ENCODE measurements at places on chromosomes 1 and 21.

GRCh38 chr1:30420519-30421050, 302.8 kb downstream of the MATN1 start:
- DNase-seq = no peak

DNA sequence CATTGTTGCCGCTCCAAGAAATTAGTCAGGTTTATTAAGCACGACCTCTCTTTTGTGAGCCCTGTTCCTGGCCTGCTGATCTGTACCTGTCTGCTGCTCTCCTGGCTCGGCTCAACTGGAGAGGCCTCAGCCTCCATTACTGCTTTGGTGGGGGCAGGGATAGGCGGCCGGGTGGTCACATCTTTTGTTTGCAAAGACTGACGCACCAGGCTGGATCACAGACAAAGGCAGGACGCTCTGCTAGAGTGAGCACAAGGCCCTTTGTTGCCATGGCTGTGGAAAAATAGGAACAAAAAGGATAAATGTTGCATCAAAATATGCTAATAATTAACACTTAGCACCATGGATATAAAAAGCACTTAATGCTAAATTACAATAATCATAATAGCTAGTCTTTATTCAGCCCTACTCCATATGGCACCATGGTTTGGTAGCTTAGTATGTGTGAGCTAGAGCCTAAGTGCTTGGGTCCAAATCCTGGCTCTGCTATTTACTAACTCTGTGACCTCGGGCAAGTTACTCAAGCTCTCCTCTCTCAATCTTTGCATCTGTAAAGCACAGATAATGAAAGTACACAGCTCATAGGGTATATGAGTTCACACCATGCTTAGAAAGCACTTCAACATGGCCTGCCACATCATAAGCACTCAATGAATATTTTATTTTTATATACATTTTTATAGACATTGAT, 28.9 kb upstream of the HPDL start:
- DNase-seq = no peak

DNA sequence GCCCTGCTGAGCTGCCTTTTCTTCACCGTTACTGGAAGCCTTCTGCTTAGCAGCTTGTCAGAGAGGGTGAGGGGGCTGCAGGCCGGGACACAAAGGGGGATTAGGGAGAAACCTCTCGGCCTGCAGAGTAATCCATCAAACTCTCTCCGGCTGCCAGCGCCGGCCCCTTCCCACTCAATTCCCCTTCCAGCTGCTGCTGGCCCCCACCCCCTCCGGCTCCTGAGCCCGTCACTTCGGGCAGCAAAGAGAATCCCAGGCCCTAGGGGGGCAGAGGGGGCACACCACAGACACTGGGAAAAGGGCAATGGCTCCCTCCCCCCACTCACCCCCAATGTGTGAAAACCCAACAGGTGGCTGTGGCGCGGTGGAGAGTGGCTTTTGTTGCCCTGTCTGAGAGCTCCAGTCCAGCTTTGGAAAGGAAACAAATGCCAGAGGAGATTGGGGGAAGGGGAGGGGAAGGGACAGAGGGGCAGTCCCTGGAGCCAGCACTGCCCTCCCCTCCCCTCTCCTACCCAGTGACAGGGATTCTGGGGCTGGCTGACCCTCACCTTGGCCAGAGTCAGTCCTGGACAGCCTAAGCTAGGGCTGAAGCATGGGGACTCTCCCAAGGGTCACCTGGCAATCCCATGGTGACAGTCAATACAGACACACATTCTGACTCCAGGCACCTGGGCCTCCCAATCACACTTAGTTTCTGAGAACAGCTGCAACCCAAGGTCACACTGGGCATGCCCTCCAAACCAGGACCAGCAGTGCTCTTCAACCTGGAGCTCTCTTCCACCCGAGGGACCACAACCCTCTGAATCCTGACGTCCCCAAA, 9.5 kb downstream of the SLC45A3 start:
- DNase-seq = peak; percentile 38

DNA sequence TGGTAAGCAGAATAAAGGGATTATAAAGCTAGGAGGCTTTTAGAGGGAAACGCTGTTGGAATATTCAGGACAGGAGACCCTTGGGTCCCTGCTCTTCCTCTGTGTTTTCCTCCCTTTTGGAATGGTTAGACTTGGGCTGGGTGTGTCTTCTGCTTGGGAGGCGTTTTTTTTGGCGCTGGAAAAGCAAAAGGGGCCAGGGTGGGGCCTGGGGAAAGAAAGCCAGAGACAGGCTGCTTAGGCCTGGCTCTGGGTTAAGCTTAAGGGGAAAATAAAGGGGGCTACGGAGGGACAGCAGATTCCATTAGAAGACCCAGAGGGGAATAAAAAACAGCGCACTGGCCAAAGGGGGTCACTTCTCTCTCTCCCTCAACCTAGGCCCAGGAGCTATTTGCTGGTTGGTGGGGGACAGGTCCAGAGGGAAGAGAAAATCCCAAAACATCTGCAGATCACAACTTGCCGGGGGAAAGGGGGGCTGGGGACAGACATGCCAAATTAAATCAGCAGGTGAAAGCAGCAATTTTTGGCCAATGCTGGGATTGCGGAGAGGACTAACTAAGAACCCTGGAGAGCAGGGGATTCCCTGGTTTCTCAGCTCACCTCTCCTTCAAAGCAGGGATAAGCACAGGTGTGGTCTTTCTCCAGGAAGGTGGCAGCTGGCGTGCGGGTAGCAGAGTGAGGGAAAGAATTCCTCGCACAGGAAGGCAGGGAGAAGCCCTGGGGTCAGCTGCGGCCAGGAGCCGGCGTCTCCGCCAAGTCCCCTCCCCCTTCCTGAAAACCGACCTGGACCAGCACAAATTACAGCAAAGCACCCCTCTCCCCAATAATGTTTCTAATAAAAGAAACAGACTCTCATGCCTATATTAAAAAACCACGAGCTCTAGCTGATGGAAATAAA, 82.2 kb upstream of the AK4 start:
- no peak for DNase-seq

DNA sequence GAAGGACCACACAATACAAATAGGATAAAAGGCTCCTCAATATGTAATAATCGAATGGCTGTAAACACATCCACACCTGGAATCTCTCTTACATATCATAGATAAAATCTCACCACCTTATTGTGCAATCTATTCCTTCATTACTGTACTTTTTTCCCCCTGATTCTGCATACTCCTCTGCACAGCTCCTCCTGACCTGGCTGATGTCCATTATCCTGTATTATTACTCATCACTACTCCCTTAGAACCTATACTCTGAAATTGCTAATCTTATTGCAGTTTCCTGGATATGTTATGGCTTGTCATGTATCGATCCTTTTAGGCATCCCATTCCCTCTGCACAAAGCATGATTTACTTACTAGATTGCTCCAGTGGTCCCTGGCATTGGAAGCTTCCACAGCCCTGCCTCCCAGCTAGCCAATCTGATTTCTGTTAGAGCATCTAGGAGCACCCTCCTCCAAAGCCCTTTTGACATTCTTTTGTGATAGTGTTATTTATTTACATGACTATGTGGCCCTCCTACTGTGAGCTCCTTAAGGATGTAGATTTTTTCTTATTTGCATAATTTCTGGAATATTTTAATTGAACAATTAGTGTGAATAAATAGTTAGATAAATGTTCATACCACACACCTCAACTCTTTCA, 24.2 kb upstream of the PHGDH start:
- no peak for DNase-seq

DNA sequence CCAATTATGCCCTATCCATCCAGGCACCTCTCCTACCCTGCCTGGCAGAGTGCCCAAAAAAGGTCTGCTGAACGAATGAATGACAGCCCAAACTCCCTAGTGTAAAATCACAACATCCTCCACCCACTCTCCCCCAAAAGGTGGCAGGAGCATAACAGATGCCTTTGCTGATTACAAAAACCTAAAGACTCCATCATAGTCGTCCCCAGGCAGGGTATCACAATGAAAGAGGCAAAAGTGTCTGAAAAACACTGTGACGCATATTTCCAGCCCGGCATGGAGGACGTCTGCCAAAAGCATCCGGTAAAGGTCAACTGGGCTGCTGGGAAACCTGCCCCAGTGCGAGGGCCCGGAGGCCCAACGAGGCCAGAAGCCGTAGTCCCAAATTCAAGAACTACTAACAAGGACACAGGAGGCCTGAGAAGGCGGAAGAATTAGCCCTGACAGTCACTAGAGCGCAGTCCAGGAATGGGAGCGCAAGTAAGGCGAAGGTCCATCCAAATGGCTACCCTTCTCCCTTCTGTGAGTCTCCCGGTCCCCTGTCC, 576 bp downstream of the SMIM12 start:
- no peak for DNase-seq

- no peak for DNase-seq
Measured at GRCh38 chr1:41754540-41754939, 164.2 kb downstream of the HIVEP3 start.

DNA sequence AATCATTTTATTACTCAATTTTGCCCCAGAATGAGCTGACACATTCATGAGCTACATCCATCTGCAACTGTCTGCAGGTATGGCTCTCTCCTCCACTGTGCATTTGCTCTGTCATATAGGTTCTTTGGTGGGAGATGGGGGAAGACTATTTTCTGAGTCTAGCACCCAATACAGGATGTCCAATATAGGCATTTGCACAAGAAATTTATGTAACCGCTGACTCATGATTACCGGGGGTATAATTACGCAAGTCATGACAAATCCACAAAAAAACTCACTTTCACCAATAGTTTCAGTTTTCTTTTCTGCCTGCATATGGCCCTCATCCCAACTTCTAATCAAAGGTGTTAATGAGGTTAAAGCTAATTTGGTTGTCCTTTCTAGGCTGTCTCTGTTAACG, 17.5 kb upstream of the VSIG8 start:
- no peak for DNase-seq

- no peak for DNase-seq
Measured at GRCh38 chr1:182392050-182393028, 749 bp upstream of the GLUL start.

DNA sequence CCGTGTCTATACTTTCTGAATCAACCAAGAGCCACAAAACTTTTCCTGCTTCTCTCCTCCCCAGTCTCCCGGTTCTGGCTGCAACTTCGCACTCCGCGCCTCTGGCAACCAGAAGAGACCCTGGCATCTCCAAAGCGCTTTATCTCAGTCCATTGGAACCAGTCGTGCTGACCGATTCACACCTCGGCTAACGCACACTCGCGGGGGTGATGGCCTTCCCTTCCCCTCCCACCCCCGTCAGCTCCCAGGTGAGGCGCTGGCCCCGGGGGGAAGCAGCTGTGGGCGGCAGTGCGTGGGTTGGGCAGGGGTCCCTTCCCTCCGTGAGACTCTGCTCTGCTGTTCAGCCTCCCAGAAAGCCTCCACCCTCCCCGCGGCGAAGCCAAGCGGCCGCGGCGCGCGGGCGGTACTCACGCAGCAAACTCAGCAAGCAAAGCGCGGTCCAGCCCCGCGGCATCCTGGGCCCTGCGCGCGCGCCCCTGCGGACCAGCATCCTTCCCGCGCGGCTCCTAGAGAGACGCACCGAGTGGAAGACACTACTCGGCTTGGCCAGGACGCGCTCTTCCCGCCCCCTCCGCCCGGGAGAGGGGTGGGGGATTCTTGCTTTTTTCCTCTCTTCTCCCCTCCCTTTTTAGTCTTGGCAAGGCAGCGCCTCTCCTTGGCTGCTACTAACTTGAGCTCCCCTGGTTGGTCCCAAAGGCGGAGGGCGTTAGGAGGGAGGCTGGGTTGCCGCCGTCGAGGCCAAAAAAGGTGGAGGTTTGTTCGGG, at the start of gene CD34:
Gene CD34, minus strand, starts transcription at position 535 of the 764 bp plus-strand sequence. Its CDS starts 45 bp downstream, at position 490.
- no peak for DNase-seq

DNA sequence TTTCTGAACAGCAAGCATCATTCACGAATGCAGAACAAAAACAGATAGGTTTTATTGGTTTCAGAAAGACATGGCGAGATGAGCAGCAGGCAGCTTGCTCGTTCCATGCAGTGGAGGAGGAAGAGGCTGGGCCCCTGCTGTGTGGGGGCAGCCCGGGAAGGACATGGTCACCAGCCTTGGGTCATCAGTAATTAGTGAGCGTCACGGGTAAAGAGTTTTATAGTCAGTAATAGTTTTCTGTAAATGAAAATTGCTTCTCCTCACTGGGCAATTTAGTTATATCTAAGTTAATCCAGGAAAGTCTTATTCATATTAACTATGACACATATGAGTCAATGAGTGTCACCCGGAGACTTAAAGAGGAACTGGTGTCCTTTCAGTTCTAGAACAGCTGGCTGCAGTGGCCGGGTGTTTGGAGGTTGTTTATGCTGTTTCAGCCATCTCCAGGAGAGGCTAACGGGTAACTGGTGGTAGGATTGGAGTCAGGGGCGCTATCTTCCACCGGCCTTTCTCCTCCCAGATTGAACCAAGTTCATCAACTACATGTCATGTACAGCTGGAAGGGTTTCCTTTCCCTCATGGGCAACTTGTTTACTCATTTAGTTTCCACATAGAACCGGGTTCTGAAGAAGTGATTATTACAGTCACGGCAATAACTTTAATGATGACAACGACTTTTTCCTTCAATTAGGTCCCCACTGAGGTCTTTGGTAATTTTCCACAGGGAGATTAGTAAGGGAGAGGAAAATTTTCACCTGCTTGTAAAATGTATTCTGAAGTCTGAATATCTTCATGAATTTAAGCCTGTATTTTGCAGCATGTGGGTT, 34.6 kb upstream of the SLC45A1 start:
- DNase-seq = peak; percentile 80

DNA sequence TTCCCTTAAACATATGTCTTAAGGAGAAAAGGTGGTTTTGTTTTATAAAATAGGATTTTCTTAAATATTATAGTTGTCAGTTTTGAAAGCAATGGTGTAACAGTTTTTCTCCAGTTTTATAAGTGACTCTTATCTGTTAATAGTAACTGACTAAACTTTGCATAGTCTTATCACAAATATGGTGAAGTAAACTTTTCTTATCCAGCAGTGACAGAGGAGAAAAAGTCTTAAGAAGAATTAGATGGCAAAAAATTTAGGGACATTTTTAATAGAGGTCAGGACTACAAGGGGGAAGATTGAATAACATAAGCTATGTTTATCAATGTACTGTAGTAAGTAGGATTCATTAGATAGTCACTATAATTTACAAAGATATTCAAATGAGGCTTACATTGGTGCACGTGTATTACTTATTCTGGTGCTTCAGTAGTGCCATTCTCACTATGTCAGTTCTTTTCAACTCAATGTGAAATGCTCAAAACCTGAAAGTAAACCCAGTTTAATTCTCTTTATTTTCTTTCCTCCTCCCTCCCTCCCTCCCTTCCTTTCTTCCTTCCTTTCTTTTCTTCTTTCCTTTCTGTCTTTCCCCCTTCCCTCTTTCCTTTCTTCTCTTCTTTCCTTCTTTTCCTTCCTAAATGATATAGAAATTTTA, 26.1 kb downstream of the F3 start:
- no peak for DNase-seq

DNA sequence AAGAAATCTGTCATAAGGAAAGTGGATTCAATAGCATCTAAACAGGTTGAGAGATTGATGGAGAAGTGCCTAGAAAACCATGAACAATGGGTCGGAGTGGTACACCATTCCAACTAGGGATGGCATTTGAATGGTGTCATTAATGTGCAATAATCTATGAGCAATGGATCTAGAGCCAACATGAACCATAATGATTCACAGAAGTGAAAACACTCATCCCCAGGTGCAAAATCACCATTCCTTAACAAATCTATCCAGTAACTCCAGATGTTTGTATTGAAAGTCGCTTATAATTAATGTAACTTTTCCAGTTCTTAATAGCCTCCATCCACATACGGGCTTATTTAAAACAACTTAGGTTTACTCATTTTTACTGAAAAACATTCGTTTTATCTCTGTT, 201.3 kb upstream of the ADGRL4 start:
- DNase-seq = no peak

Measured in GM20000 (cell line).